Aorta (tissue), 5 donors: ENCODE measurements at places on chromosomes 7 and 10. TPM values are rescaled to one million over a fixed set of nuclear protein-coding genes. Genes with fewer than 3 reads are reported as not detected.

- H3K4me3 ChIP-seq, result no peak overlapping the region
- no peak overlapping the region for H3K27ac ChIP-seq
- no peaks in the 10 kb centered on the region for H3K36me3 ChIP-seq
- H3K4me1 ChIP-seq, result no peaks in the 10 kb centered on the region
- DNase-seq, result no peak
Measured at GRCh38 chr10:82969405-82969804, 1094.4 kb downstream of the NRG3 start.

GRCh38 chr10:11175823-11176243 is 158.2 kb downstream of the CELF2 start:
- DNase-seq, result no peak

DNA sequence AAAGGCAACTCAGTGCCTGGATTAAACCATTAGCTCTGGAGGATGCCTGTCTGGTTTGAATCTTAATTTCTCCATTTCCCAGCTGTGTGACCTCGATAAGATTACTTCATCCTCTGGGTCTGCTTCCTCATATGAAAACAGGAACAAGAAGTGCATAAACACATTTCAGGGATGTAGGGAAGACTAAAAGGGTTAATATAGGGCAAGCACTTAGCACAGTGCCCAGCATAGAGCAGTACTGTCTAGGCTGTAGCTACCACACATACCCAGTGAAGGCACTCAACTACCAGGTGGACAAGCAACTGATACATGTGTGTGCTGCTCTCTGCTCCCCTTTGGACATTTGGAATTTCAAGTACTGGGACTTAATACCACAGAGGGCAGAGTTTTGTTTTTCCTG is 85.4 kb downstream of the KCNMA1 start:
- no peaks in the 10 kb centered on the region for H3K36me3 ChIP-seq
- H3K27me3 ChIP-seq, result no peaks in the 10 kb centered on the region
- no peak for DNase-seq

DNA sequence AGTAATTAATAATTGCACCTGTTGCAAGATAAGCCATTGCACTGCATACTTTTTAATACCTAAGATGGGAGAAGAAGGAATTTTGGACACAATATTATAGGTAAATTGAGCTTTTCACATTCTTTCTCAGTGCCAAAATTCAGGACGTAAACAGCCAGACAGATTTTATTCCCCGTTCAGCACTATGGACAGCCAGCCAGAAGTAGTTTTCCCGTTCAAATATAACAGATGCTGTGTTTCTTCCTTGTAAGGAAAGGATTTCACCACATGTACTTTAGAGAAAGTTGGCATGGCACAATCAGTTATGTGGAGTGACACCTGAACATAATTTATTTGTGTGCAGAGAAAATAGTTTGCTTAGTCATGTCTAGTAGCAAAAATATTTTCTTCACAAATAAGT is 34.8 kb downstream of the SEMA3E start:
- H3K27ac ChIP-seq, result no peak overlapping the region
- no peaks in the 10 kb centered on the region for H3K4me1 ChIP-seq
- no peaks in the 10 kb centered on the region for H3K27me3 ChIP-seq
- H3K36me3 ChIP-seq, result no peaks in the 10 kb centered on the region

DNA sequence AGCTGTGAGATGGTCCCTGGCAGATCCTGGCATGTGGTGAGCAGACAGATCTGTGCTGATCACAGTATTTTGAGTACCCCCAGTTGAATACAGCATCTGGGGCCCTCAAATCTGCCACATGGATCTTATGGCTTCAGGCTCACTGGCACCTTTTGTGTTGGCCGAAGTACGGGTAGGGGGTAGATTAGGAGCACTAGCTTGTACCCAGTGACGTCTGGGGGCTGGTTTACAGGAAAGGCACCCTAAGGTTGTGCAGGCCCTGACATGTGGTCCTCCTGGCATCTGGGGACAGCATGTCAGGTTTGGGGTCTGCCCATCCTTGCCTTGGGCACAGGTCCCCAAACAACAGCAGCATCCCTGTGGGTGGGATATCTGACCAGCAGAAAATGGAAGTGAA is 53.2 kb downstream of the SYPL1 start:
- DNase-seq, result no peak
- H3K36me3 ChIP-seq, result no peaks in the 10 kb centered on the region
- no peaks in the 10 kb centered on the region for H3K27me3 ChIP-seq
- no peak overlapping the region for H3K27ac ChIP-seq
- no peak overlapping the region for H3K4me3 ChIP-seq

DNA sequence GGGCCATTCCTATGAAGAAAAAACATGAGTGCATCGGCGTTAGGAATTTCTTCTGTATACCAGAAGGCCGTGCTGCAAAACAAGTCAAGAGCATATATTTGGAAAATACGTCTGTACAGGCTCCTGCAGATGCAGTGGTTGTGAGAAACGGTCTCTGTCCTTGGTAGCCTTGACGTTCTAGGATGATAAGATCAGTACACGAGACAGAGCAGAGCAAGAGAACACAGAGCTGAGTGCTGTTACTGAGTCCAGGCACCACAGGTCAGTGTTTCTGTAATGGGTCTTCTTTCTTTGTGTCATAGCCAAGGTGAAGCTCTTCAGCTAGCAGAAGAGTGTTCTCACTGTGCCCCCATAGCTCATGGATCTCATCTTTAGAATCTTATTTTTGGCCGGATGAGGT is 62.8 kb downstream of the WDR37 start:
- no peaks in the 10 kb centered on the region for H3K27me3 ChIP-seq
- DNase-seq, result no peak
- no peaks in the 10 kb centered on the region for H3K4me1 ChIP-seq
- no peak overlapping the region for H3K4me3 ChIP-seq
- H3K36me3 ChIP-seq, result no peaks in the 10 kb centered on the region
- no peak overlapping the region for H3K27ac ChIP-seq

- H3K27me3 ChIP-seq, result no peaks in the 10 kb centered on the region
- no peaks in the 10 kb centered on the region for H3K4me1 ChIP-seq
- no peak overlapping the region for H3K27ac ChIP-seq
- no peak overlapping the region for H3K4me3 ChIP-seq
- DNase-seq, result no peak
Measured at GRCh38 chr7:101667920-101668319, 38.8 kb upstream of the MYL10 start.

DNA sequence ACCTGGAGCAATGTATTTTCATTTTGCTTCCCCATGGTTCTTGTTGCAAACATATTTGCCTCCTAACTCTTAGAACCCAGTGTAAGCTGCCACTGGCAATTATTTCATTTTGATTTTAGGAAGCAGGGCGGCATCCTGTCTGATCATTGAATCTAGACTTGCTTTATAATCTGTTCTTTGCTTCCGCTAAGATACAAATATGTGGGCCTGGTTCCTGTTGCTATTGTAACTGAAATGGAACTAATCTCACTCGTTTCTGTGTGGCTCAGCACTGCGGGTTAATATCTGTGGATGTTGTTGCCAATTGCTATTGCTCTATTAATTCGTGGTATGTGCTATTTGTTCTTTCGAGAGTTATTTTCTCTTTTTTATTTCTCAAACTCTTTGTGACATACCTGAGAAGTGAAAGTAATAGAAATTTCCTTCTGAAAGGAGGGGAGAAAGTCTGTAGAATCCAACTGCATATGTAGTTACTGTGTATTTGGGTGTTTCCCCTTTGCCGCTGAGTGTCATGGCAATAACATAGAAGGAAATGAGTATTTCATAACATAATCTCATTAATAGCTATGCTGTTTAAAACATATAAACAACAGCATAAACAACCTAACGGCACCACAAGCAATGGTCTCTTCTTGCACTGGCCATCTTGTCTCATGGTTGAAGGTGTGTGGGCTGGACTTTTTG is 62.4 kb downstream of the FZD1 start:
- no peak for DNase-seq
- no peak overlapping the region for H3K27ac ChIP-seq
- peaks cover 3% of the 10 kb centered on the region for H3K4me1 ChIP-seq
- H3K27me3 ChIP-seq, result no peaks in the 10 kb centered on the region

DNA sequence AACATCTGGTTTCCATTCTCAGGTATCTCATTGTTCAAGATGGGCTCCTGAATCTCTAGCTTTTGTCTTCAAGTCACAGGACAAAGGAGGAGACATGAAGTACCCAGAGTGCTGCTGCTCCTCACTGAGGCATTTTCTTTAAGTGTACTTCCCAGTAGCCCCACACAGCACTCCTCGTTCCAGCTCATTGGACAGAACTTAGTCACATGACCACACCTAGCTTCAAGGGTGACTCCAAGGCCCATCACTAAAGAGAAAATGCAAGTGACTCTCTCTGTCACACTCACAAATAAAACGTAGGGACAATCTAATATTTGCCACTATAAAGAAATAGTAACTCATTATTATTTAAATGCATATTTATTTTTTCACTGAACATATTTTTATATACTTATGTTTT is 58.3 kb upstream of the NEUROD6 start:
- no peaks in the 10 kb centered on the region for H3K36me3 ChIP-seq
- H3K4me3 ChIP-seq, result no peak overlapping the region
- DNase-seq, result no peak

GRCh38 chr7:106485031-106485551 is 175.9 kb downstream of the CCDC71L start:
- no peak overlapping the region for H3K27ac ChIP-seq
- no peaks in the 10 kb centered on the region for H3K36me3 ChIP-seq
- H3K27me3 ChIP-seq, result no peaks in the 10 kb centered on the region
- H3K4me3 ChIP-seq, result no peak overlapping the region
- DNase-seq, result no peak
- no peaks in the 10 kb centered on the region for H3K4me1 ChIP-seq

DNA sequence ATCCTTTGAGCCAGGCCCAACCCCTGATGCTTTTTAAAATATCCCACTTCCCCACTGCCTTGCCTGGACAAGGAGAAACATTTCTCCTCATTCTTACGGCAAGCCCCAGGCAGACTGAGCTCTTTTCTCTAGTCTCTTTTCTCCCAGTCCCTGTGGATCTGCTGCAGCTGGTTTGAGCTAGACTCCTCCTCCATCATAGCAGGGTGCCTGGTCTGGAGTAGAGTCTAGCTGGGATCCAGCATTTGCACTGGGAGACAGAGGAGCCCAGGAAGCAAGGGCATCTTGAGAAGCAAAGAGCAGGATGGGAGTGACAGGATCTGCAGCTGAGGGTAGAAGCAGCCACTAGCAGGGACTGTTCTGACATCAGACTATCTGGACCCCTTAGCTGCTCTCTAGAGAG is 562.3 kb upstream of the COBL start:
- H3K4me3 ChIP-seq, result no peak overlapping the region
- no peaks in the 10 kb centered on the region for H3K4me1 ChIP-seq
- H3K27me3 ChIP-seq, result no peaks in the 10 kb centered on the region
- no peak overlapping the region for H3K27ac ChIP-seq
- DNase-seq, result no peak

DNA sequence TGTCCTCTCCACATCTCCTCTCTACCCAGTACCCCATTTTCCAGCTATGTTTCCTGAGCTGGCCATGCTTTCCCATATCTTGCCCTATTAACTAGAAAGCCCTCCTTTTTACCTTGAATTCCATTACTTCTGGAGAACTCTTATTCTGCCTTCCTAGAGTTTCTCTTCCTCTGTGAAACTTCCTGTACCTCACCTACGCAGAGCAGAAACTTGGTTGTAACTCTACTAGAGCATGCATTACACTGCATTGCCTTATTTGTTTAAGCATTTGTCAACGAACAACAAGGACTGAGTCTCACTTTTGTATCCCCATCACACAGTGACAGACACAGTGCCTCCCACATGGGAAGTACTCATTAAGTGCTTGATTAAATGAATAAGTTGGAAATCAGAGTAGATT is 36.4 kb downstream of the VCL start:
- no peak for DNase-seq
- no peak overlapping the region for H3K4me3 ChIP-seq
- no peaks in the 10 kb centered on the region for H3K36me3 ChIP-seq
- peaks cover 4% of the 10 kb centered on the region for H3K4me1 ChIP-seq
- no peaks in the 10 kb centered on the region for H3K27me3 ChIP-seq

DNA sequence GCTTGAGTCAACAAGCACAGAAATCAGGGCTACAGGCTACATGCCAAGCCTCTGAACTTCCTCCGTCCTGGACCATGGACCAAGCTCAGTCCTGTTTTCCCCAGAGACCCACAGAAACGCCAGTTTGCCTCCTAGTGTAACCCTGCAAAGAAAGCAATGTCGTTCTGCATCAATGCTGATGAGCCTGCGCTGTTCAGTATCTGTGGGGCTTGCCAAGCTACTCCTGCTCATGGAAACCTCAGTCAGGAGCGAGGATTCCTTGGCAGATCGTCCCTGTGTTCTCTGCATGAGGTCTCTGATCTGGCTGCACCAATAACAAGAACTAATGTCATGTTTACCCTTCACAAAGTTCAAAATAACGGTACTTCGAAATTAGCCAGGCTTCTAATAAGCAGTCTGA is 495.5 kb upstream of the C7orf33 start:
- no peak for DNase-seq
- H3K4me1 ChIP-seq, result no peaks in the 10 kb centered on the region
- no peaks in the 10 kb centered on the region for H3K36me3 ChIP-seq
- H3K4me3 ChIP-seq, result no peak overlapping the region
- no peak overlapping the region for H3K27ac ChIP-seq

GRCh38 chr7:105877736-105878135 is 1.3 kb upstream of the ATXN7L1 start:
- H3K27me3 ChIP-seq, result no peaks in the 10 kb centered on the region
- H3K4me1 ChIP-seq, result no peaks in the 10 kb centered on the region
- no peaks in the 10 kb centered on the region for H3K36me3 ChIP-seq
- peak overlapping the region; percentile 32 for H3K4me3 ChIP-seq
- DNase-seq, result no peak

DNA sequence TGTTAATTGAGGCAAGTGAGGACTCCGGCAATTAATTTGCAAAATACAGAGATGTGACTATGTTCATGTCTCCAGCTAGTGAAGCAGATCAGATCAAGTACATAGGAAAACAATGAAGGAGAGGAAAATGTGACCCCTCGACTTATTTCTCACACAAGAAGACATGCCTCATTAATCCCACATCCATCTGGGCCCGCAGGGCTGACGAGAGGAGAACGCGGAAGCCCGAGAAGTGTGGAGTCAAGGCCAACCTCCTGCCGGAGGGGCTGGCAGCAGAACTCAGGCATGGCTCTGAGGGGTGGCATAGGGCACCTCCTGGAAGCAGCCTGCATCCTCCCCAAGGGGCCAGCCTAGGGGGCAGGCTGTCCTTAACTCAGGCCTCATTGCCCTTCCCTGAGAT is 54.4 kb downstream of the ZNF503 start:
- H3K27me3 ChIP-seq, result no peaks in the 10 kb centered on the region
- DNase-seq, result no peak
- H3K4me3 ChIP-seq, result no peak overlapping the region
- no peaks in the 10 kb centered on the region for H3K4me1 ChIP-seq

- H3K4me1 ChIP-seq, result no peaks in the 10 kb centered on the region
- no peak overlapping the region for H3K27ac ChIP-seq
- H3K27me3 ChIP-seq, result no peaks in the 10 kb centered on the region
- no peak for DNase-seq
Measured at GRCh38 chr10:12419262-12419847, 70.0 kb downstream of the CAMK1D start.

DNA sequence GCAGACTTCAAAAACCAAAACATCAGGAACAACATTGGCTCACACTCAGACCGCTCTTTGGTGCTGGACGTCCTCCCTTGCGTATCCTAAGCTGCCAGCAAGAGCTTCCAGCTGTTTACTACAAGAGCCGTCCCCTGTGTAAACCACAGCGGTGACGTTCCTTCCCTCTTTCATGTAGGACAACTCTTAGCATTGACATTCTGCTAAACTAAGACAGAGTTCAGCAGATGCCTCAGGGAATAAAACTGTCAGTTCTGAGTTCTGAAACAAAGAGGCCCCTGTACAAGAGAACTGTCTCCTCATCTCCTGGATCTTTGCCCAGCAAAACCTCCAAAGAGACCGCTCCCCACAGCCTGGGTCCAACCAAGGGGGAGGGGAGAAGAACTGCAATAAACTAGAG is 57.8 kb upstream of the OPALIN start:
- no peak for DNase-seq
- H3K27ac ChIP-seq, result no peak overlapping the region
- H3K36me3 ChIP-seq, result no peaks in the 10 kb centered on the region

Gene SCIN
- total RNA-seq, result 4.2 TPM

Gene NUP42
- total RNA-seq, result 34.9 TPM

Gene MRLN
- total RNA-seq, result not detected

Gene CCDC172
- not detected for total RNA-seq

Gene CRHR2
- total RNA-seq, result 1.5 TPM
